ENCODE measurements at places on chromosomes 4 and X.

DNA sequence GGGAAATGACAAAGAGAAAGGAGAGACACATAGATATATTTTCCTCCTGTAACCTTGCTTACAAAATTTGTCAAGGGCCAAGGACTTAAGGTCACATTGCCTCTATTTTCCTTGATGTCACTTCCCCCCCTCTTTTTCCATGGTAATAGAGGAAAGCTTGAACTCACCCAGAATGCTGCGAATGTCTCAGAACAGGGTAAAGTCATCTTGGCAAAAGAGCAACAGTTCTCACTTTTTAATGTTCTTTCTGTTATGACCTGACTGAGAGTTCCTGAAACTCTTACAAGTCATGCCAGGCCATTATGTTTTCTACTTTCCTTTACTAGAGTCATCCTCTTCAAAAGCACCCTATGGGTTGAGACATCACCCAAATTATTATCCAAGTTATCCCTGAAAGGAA, 50.7 kb upstream of the PRDM5 start:
- no peak for DNase-seq

DNA sequence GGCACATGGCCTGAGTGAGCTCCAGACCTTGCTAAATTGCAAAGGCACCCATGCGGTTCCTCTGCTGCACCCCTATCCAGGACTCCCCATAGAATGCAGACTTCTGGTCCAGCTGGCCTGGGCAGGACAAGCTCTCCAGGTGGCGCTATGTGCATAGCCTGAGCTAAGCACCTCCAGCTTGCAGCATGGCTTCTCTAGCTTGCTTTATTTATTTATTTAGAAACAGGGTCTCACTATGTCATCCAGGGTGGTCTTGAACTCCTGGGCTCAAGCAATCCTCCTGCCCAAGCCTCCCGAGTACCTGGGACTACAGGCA, 5.5 kb upstream of the WFS1 start:
- DNase-seq = no peak

GRCh38 chr4:57501720-57502119, 391.5 kb upstream of the IGFBP7 start:
- DNase-seq = no peak

DNA sequence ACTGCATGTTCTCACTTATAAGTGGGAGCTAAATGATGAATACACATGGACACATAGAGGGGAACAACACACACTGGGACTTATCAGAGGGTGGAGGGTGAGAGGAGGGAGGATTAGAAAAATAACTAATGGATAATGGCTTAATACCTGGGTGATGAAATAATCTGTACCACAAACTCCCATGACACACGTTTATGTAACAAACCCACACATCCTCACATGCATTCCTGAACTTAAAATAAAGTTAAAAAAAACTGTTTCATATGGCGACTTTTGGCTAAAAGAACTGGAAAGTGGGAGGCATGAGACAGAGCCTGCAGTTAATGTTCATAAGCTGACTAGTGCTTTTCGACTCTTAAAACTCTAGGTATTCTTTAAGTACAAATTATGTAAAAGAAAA, 98.9 kb upstream of the NPFFR2 start:
- DNase-seq = no peak

DNA sequence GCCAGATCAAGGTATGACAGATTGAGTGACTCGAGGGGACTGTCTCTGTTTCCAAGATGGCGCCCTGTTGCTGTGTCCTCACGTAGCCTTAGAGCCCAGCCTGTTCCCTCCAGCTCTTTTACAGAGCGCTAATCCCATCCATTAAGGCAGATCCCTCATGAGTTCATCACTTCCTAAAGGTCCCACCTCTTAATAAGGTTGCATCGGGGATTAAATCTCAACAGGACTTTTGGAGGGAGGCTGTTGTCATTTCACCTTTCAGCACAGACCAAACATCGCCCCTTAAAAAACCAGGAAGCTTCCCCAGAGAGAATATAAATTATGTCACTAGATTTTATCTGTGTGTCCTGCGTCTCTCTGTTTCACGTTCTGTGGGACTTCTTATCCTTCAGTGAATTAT, 32.6 kb upstream of the DHRSX start:
- no peak for DNase-seq

- DNase-seq = no peak
Measured at GRCh38 chr4:140229881-140230280, 75.9 kb upstream of the MAML3 start.

DNA sequence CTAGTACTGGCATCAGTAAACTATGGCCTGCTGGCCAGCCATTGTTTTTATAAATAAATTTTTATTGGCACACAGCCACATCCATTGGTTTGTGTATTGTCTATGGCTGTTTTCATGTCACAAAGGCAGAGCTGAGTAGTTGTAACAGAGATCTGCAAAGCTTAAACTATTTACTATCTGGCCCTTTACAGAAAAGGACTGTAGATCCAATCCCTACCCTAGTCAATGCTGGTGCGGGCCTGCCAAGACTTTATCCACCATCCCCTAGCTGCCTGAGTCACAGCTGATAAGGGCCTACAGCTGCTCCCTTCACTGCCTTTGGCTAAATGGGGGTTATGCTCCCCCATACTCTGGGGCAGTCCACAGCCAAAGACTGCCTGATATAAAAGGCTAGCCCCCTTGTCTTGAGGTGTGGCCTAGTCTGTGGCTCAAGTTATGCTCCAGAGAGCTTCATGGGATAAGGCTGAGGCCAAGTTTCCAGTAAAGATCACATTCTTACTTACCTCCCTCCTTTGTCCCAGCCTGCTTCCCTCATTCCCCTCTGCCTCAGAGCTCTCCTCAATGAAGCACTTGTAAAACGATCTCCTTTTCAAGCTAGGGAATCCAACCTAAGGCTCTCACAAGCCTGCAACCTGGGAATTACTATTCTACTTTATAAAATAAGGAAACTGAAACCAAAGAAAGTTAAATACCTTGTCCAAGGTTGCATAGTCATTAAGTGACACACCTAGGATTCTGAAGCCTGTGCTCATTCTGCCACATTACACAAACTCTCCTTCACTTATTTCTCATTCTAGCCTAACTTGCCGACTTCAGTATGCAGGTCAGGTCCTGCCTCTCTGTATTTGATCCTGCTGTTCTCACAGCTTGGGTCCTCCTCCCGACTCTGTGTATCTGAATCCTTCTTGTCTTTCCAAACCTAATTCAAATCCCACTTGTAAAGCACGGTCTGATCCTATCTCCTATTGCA, 20.7 kb downstream of the ACE2 start:
- no peak for DNase-seq

DNA sequence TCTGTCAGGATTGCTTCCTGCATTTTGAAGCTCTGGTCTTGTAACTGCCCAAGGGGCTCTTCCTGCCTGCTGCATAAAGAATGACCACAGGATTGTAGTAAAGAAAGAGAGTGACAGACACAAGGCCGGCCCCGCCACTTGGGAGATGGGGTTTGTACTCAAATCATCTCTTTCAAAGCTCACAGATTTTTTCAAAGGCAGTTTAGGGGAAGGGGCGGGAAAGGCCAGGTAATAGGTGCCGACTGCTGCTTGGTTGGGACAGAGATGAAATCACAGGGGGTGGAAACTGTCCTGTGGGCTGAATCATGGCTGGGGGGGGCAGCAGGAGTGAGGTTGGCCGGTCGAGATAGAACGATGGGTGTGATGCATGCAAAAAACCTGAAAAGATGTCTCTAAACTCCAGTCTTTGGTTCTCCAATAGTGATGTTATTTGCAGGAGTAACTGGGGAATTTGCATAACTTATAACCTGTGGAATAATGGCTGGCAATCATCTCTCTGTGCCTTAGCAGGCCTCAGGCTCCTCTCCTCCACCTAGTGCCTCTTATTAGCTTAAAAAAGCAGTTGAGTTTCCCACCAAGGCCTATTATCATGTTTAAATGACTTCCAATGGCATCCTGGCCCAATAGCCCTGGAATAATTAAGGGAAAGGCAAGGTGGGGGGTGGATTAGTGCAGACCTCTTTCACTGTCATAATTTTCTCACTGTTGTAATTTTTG, 778.4 kb upstream of the FRG1 start:
- no peak for DNase-seq

DNA sequence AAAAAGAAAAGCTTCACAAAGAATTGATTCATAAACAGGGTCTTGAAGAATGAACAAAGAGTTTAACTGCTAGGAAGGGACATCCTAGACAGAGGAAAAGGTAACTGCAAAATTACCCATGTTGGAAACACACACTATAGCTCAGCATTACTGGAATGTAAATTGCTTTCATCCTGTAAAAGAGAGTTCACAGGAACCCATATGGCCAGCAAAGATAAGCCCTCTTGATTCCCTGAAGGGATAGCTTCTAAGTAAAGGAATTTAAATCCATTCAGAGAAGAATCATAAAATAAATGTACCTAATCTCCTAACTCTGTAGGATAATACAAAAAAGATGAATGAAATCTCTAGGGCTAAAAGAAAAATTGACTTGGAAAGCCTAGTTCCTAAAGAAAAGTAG, 107.1 kb upstream of the INTU start:
- no peak for DNase-seq

DNA sequence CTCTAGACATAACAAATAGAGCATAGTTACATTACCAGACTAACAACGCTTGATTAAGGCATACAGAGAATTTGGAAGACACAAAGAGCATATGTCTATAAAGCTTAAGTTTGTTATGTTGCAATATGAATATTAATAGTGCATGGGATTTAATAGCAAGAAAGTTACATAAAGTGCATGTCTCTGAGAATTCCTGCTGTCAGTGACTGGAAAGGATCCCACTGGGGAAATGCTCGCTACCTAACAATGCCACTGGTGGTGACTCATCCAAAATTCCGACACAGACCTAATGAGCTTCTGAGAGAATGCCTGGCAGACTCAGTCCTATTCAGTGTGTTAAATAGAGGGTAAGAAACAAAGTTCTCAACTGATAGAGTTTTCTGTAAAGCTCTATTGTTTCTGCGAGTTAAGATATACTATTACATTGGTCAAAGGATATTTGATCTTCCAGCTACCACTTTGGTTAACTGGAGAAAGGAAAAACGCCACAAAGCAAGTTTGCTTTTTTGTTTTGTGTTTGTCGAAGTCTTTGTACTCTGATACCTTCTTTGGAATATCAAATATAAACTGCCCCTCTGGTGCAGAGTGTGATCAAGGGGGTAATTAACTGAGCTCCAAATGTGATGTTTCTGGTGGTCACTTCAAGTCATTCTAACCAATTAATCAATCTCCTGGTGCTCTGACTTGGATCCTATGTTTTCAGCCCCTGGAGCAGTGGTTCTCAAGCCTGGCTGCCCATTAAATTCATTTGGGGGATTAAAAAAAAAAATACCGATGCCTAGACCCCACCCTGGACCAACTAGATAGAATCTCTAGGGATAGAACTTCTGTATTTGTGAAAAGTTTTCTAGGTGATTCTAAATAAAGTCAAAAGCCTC, 107.9 kb downstream of the PALLD start:
- DNase-seq = no peak

DNA sequence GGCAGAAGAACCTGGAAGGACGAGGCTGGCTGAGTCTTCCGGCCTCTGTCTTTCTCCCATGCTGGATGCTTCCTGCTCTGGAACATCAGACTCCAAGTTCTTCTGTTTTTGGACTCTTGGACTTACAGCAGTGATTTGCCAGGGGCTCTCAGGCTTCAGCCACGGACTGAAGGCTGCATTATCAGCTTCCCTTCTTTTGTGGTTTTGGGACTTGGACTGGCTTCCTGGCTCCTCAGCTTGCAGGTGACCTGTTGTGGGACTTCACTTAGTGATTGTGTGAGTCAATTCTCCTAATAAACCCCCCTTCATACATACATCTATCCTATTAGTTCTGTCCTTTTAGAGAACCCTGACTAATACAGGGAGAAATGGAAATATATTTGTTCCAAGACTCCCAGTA, 265.8 kb downstream of the PCDH18 start:
- no peak for DNase-seq

DNA sequence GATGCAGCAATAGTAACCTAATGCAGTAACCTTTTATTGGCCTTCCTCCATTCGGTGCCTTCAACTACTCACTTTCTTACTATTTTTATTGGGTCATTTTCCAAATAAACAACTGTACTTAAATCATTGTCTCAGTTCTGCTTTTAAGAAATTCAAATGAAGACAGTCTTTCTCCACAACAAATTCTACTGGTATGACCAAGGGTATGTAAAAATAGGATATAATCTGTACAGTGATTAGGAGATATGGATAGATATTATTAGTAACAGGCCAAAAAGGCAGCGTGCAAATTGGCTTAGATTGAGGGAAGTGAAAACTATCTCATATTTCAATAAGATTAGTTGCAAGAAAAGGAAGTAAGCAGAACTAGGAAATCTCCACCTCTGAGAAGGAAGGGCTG, 177.4 kb upstream of the PPP1R2C start:
- no peak for DNase-seq

DNA sequence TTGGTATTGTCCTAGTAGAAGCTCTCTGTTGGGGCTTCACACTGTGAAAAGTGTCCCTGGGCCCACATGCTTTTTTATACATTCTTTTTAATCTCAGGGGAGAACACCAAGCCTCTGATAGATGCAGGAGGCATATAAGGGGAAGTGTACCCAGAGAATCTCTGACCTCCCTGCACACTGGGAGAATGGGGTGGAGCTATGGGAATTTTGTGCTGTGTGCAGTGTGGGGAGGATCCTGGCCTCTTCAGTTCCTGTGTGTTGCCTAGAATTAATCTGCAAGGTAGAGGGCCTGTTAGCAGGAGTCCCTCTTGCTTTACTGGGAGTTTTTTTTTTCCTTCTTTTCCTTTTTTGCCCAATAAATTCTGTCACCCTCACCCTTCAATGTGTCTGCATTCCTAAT, 49.2 kb upstream of the SPIN4 start:
- no peak for DNase-seq

DNA sequence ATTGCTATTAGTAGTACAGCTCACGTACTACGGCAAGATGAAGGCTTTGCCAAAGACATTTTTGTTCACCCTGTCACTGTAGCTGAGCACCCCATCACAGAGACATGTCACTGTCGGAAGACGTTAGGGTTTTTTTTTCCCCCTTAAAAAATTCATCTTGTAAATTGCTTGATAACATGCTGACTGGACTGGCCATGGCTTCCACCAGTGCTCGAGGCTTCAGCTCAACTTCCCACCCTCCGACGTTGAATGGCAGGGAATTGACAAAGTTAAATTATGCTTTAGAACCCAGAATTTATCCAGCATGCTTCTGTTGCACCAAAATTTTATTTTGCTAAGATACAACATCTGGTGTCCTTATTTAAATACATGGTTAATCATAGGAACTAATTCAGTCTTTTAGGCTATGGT, 707 bp upstream of the OTUD4 start:
- no peak for DNase-seq

- DNase-seq = no peak
Measured at GRCh38 chr4:140666889-140667614, 89.1 kb downstream of the TBC1D9 start.

DNA sequence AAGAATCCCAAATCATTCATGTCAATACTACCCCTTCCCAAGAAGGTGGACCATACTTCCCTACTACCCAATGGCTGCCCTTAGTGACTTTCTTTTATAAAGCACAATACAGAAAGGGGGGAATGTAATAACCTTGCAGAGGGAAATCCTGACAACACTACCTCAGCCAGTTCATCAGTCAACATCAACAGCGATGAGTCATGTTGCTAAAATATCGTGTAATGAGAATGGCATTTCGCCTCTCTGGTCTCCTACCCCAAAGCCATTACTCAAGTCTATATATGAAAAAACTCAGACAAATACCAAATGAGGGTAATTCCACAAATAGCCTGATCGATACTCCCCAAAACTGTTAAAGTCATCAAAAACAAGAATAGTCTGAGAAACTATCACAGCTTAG, 3.3 kb upstream of the MAGEA8 start:
- DNase-seq = no peak

GRCh38 chrX:30973784-30974427, 84.9 kb upstream of the TAB3 start:
- DNase-seq = no peak

- no peak for DNase-seq
Measured at GRCh38 chr4:55808186-55808585, 11.4 kb upstream of the EXOC1L start.

GRCh38 chr4:125492957-125493356, 178.2 kb downstream of the FAT4 start:
- DNase-seq = no peak
